Natural killer cell treated with Interleukin-12 subunit alpha and Interleukin-12 subunit beta and Interleukin-15 and Interleukin-18, amount 100 ng/mL, for 72 hours (primary cell): ENCODE measurements at places on chromosomes 6 and 20. TPM values are rescaled to one million over a fixed set of nuclear protein-coding genes. Genes with fewer than 3 reads are reported as not detected.

DNA sequence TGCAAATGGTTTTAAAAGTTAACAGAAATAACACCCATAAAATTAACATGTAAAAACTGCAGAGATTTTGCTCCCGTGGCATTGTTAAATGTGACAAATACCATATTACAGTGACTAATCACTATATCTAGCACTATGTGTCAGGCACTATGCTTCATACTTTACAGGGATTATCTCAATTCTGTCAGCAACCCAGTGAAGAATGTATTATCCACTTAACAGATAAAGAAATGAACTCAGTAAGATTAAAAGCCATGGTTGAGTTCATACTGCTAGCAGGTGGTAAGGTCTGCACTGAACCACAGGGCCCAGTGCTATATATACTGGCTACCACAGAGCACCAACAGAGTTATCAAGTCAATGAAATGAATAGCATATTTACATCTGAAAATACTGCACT lies 65.4 kb downstream of the RWDD2A start:
- no peaks in the 10 kb centered on the region for H3K4me1 ChIP-seq
- no peak for DNase-seq
- no peaks in the 10 kb centered on the region for H3K27me3 ChIP-seq
- H3K36me3 ChIP-seq: no peaks in the 10 kb centered on the region

GRCh38 chr6:16854986-16855385 lies 93.7 kb upstream of the ATXN1 start:
- H3K27ac ChIP-seq: no peak overlapping the region
- no peaks in the 10 kb centered on the region for H3K36me3 ChIP-seq
- H3K27me3 ChIP-seq: peaks cover 17% of the 10 kb centered on the region
- no peak for DNase-seq

DNA sequence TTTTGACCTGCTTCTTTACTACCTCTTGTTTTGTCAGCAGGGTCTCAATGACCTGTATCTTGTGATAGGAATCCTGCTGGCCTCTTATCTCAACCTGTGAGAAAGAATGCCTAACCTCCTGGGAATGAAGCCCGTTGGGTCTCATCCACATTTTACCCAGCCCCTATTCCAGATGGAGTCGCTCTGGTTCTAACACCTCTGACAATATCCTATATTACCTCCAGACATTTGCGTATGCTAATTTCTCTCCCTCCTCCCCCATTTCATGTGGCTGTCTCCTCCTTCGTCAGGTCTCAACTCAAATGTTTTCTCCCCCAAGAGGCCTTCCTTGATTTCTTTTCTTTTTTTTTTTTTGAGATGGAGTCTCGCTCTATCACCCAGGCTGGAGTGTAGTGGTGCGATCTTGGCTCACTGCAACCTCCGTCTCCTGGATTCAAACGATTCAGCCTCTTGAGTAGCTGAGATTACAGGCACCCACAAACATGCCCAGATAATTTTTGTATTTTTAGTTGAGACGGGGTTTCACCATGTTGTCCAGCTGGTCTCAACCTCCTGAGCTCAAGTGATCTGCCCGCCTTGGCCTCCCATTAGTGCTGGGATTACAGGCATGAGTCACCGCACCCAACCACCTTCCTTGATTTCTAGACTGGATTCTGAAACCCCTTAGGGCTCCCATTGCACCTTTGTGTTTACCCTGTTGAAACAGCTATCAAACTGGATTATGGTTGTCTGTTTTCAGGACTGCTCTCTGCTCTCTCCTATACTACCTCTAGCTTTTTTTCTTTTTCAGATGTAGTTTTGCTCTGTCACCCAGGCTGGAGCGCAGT lies 49.5 kb upstream of the B4GALT5 start:
- H3K4me3 ChIP-seq: no peak overlapping the region
- peaks cover 7% of the 10 kb centered on the region for H3K4me1 ChIP-seq
- DNase-seq: no peak
- H3K27me3 ChIP-seq: no peaks in the 10 kb centered on the region
- no peaks in the 10 kb centered on the region for H3K36me3 ChIP-seq
- peak overlapping the region; percentile 82 for H3K27ac ChIP-seq

- peak overlapping the region; percentile 87 for H3K27ac ChIP-seq
- DNase-seq: no peak
- no peaks in the 10 kb centered on the region for H3K36me3 ChIP-seq
- no peaks in the 10 kb centered on the region for H3K27me3 ChIP-seq
Measured at GRCh38 chr20:36493801-36494114, 47.6 kb upstream of the MYL9 start.

DNA sequence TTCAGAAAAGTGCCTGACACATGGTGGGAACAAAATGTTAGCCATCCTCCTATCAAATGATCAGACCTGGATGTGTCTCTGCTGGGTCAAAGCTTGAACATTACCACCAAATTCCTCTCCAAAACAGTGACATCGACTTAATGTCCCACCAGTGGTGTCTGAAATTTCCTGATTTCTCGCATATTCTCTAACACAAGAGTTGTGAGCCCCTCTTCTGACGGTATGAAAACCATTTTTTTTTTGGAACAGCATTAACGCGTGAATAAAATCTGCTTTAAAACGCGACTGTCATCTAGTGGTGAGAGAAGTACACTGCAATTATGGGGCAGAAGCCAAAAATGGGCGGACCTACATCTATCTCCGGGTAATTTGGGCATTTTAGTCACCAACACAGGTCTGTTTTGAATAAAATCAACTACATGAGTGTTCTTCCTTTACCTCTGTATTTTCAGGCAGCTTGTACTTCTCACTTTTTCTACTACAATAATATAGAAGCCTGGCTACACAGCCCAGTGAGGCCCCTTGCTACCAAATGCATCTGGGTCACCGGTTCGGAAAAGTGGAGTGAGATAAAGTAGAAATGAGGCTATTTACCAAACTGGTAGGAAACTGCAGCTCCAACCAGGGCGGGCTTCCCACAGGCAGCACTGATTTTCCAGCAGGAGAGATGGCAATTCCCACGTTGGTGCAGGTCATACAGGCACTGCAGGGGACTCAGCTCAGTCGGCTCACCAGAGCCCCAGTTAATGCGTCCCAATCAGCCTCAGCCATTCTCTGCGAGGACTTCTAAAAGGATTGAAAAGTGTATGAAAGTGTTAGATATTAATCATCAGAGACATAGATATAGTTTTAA lies 27.4 kb downstream of the MGME1 start:
- no peaks in the 10 kb centered on the region for H3K27me3 ChIP-seq
- DNase-seq: no peak
- H3K36me3 ChIP-seq: no peaks in the 10 kb centered on the region
- H3K4me3 ChIP-seq: no peak overlapping the region

SCUBE3 gene
- 0.14 TPM for total RNA-seq

VNN1 gene
- total RNA-seq: 0.83 TPM
